Thyroid gland (tissue), 4 donors: ENCODE measurements at places on chromosomes 2 and 18.

DNA sequence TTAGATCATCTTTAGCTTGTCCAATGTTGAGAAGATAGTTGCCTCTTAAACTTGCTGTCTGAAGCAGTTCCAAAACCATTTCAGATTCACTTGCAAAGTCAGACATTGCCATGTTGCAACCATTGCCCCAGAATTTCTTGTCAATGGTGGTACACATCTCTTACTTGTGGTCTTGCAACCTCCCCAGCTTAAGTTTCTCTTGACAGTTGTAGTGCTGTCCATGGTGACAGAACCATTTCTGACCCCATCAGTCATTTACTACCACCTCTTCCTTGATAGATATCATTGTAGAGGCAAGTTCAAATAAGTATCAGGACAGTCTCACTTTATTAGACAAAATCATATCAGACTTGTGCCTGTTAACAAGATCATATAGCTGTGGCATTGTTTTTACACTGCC is 407.2 kb upstream of the HNRNPA3 start:
- no peak overlapping the region for H3K27ac ChIP-seq
- H3K4me3 ChIP-seq, result no peak overlapping the region
- DNase-seq, result no peak
- no peaks in the 10 kb centered on the region for H3K4me1 ChIP-seq

DNA sequence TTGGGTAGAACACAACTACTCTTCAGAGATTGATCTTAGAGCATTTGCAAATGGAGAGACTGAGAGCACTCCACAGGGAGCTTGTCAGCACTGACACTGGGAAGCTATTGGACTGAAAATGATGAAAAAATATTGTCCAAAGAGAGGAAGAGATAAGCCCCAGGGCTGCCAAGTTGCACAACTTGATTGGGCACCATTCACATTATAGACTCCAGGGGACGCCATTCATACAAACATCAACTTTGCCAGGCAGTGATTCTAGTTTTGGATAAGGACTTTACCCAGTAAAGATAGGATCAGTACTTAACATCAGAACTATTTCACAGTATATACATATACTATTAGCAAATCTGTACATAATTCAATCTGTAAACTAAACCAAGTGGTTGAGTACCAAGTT is 79.6 kb upstream of the MYCN start:
- DNase-seq, result no peak
- H3K4me3 ChIP-seq, result no peak overlapping the region
- H3K36me3 ChIP-seq, result no peaks in the 10 kb centered on the region

DNA sequence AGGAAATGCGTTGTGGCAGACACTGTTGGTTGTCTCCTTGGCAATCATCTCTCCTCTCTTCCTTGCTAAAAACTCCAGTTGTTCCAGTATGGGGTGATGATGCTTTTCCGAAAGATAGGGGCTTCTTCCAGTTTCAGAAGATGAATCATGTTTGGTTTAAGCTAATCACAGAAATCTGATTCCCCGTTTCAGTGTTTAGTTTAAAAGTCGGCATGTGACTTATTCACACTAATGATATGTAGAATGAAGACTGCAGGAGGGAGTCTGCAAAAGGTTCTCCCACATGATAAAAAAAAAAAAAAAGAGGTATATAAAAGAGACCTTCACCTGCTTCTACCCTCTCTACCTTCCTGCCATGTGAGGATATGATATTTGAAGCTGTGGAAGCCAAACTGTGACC is 239.0 kb upstream of the SIX2 start:
- no peak for DNase-seq
- no peaks in the 10 kb centered on the region for H3K4me1 ChIP-seq
- H3K27me3 ChIP-seq, result no peaks in the 10 kb centered on the region
- no peak overlapping the region for H3K27ac ChIP-seq

DNA sequence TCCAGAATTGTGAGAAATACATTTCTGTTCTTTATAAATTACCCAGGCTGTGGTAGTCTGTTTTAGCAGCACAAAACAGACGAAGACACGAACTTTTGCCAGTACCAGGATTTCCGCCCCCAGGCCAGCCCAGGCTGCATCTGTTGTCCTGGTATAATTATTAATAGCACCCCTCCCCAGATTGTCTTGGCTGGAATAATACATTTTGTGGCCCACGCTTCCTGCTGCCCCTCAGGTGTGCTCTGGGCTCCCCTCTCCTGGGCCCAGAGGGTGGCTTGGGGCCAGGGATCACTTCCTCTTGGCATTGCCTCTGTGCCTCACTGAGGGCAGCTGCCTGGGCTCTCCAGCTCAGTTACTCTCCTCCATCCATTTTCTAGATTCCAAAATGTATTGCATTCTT is 102.1 kb upstream of the HS6ST1 start:
- H3K4me1 ChIP-seq, result no peaks in the 10 kb centered on the region
- DNase-seq, result no peak
- H3K27ac ChIP-seq, result no peak overlapping the region
- no peaks in the 10 kb centered on the region for H3K27me3 ChIP-seq
- no peaks in the 10 kb centered on the region for H3K36me3 ChIP-seq
- no peak overlapping the region for H3K4me3 ChIP-seq

DNA sequence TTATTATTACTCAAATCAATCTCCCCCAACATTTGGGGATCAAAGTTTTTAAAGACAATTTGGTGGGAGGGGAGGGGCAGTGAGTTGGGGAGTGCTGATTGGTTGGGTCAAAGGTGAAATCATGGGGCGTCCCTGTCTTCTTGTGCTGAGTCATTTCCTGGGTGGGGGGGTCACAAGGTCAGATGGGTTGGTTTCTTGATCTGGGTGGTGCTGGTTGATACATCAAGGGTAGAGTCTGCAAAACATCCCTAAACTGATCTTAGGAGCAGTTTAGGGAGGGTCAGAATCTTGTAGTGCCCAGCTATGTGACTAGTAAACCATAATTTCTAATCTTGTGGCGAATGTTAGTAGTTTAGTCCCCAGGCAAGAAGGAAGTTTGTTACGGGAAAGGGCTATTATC is 67.4 kb downstream of the MOGAT1 start:
- H3K4me1 ChIP-seq, result no peaks in the 10 kb centered on the region
- H3K27me3 ChIP-seq, result no peaks in the 10 kb centered on the region
- DNase-seq, result no peak
- H3K4me3 ChIP-seq, result no peak overlapping the region
- H3K36me3 ChIP-seq, result no peaks in the 10 kb centered on the region

GRCh38 chr2:128369108-128369555 is 50.5 kb upstream of the HS6ST1 start:
- H3K27me3 ChIP-seq, result no peaks in the 10 kb centered on the region
- no peak overlapping the region for H3K27ac ChIP-seq
- H3K4me3 ChIP-seq, result no peak overlapping the region
- peaks cover 10% of the 10 kb centered on the region for H3K4me1 ChIP-seq
- DNase-seq, result no peak
- H3K36me3 ChIP-seq, result no peaks in the 10 kb centered on the region

DNA sequence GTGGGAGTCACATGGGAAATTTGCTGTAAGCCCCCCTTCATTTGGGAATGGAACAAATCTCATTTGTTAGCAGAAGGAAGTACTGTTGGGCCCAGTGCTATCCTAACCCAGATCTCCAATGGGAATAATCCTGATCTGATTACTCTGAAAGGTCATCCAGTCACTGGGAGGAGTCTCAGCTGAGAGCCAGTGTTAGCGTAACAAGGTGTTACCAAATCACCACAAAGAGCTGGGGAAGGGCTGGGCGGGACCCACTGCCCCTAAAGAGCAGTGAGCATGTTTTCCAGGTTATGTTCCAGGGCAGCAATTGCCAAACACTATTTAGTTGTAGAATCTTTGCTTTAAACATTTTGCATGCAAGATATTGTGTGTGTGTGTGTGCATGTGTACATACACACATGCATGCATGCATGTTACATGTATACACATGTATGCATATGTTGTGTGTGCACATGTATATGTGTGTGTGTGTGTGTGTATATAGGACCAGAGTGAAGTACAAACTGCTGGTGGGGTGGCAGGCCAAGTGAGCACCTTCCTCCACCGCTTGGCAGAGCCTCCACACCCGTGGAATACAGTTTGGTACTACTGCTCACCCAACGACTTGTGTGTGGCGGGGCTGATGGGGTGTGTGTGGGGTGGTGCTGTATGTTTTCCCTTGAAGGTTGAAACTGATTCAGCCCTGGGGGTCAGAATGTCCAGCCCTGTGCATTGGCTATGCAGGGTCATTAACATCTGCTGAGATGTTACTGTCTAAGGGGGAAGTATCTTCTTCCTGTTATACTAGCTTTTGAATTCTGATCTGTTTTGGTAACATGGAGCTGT is 15.2 kb downstream of the INPP5D start:
- no peak for DNase-seq
- H3K27ac ChIP-seq, result no peak overlapping the region
- no peaks in the 10 kb centered on the region for H3K27me3 ChIP-seq
- no peak overlapping the region for H3K4me3 ChIP-seq
- peaks cover 13% of the 10 kb centered on the region for H3K4me1 ChIP-seq

- H3K4me1 ChIP-seq, result no peaks in the 10 kb centered on the region
- H3K4me3 ChIP-seq, result no peak overlapping the region
- no peak overlapping the region for H3K27ac ChIP-seq
- H3K27me3 ChIP-seq, result no peaks in the 10 kb centered on the region
- DNase-seq, result no peak
Observed at GRCh38 chr18:23530195-23530594, 26.9 kb downstream of the RMC1 start.

- H3K27me3 ChIP-seq, result no peaks in the 10 kb centered on the region
- no peaks in the 10 kb centered on the region for H3K36me3 ChIP-seq
- no peak overlapping the region for H3K4me3 ChIP-seq
- H3K4me1 ChIP-seq, result no peaks in the 10 kb centered on the region
- H3K27ac ChIP-seq, result no peak overlapping the region
Observed at GRCh38 chr2:26144031-26144430, 28.9 kb upstream of the GAREM2 start.

DNA sequence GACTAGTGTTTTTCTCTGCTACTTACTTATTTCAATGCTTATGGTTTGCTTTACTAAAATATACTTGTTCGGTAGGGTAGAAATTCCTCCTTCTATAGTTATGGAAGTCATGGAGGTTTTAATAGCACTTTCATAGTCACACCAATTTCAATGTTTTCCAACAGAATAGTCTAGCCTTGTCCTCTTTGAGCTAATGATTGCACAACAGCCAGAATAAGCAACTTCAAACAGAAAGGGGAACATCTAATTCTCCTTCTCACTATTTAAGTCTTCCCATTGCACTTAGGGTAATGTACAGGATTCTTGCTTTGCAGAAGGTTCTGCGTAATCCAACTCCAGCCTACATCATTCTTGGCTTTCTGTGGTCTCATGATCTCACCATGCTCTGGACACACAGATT is 287.7 kb upstream of the GCFC2 start:
- H3K36me3 ChIP-seq, result no peaks in the 10 kb centered on the region
- no peak overlapping the region for H3K4me3 ChIP-seq
- DNase-seq, result no peak
- H3K27ac ChIP-seq, result no peak overlapping the region
- no peaks in the 10 kb centered on the region for H3K27me3 ChIP-seq
- H3K4me1 ChIP-seq, result no peaks in the 10 kb centered on the region

DNA sequence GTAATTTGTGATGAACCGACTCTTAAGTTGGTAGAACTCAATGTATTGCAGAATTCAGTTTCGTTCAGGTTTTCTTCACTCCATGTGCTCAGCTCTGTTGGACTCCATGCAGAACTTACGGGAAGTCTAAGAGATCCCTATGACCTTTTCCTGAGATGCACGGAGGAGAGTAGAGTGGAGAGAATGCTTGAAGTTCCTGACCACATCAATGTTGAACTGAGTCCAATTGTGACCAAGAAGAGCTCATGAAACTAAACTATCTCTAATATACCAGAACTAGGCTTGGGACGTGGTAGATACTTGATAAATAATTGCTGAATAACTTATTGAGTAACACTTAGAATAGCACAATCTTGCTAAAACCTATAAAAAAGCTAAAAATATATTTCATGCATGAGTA is 47.2 kb downstream of the TMEM178A start:
- DNase-seq, result no peak
- no peak overlapping the region for H3K4me3 ChIP-seq
- no peak overlapping the region for H3K27ac ChIP-seq
- no peaks in the 10 kb centered on the region for H3K27me3 ChIP-seq

GRCh38 chr18:39555496-39555895 is 1989.9 kb upstream of the CELF4 start:
- H3K27ac ChIP-seq, result no peak overlapping the region
- no peak for DNase-seq
- no peaks in the 10 kb centered on the region for H3K27me3 ChIP-seq
- no peak overlapping the region for H3K4me3 ChIP-seq

- H3K27ac ChIP-seq, result no peak overlapping the region
- H3K27me3 ChIP-seq, result no peaks in the 10 kb centered on the region
- no peak overlapping the region for H3K4me3 ChIP-seq
- no peaks in the 10 kb centered on the region for H3K4me1 ChIP-seq
- DNase-seq, result no peak
- no peaks in the 10 kb centered on the region for H3K36me3 ChIP-seq
Observed at GRCh38 chr2:105712981-105713596, 31.6 kb upstream of the NCK2 start.

DNA sequence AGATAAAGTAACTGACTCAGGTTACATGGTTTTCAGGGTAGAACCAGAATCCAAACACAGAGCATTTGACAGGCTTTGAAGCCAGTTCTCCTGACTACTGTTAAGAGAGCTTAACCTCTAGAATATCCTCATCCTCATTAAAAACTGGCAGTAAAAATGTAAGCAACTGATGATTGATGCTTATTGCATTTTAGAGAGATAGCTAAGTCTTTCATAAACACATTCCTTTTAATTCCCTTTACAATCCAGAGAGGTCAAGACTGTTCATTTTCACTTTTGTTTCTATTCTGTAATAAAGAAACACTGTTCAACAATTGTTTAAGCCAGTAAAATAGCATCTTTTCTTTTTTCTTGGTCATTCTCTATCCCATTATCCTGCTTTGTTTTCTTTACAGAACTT is 53.9 kb upstream of the RAB27B start:
- no peaks in the 10 kb centered on the region for H3K27me3 ChIP-seq
- H3K27ac ChIP-seq, result no peak overlapping the region
- H3K4me3 ChIP-seq, result no peak overlapping the region
- H3K36me3 ChIP-seq, result no peaks in the 10 kb centered on the region
- H3K4me1 ChIP-seq, result no peaks in the 10 kb centered on the region
- DNase-seq, result no peak

GRCh38 chr2:175220075-175220474 is 38.6 kb upstream of the ATP5MC3 start:
- no peak overlapping the region for H3K4me3 ChIP-seq
- H3K27me3 ChIP-seq, result no peaks in the 10 kb centered on the region
- H3K27ac ChIP-seq, result no peak overlapping the region
- DNase-seq, result no peak

DNA sequence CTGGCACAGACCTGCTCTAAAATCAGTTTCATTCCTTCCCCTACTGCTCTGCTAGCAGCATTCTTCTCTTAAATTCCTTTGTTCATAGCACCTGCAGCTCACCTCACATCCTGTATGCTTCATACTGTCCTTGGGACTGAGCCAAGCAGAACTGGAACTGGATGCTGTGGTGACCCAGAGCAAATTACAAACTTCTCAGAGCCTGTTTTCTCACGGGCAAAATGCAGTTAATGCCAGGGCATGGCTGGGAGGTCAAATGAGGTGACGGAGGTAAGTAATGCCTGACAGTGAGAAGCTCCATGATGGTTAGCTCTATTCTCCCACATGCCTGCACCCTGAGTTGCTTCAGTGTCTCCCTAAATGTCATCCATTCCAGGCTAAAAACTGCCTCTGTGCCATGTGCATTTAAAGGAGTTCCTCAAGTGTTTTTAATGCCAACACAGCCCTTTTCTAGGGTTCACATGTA is 29.7 kb downstream of the C2orf42 start:
- H3K4me3 ChIP-seq, result no peak overlapping the region
- no peaks in the 10 kb centered on the region for H3K4me1 ChIP-seq
- peaks cover 16% of the 10 kb centered on the region for H3K36me3 ChIP-seq
- no peaks in the 10 kb centered on the region for H3K27me3 ChIP-seq
- no peak for DNase-seq
